ENCODE measurements at places on chromosomes 6 and 20. TPM values are rescaled to one million over a fixed set of nuclear protein-coding genes. Genes with fewer than 3 reads are reported as not detected.

GRCh38 chr6:154482858-154483257 is 27.6 kb downstream of the CNKSR3 start:
- DNase-seq, result no peak

- no peak for DNase-seq
These were observed 165.0 kb downstream of the PDE7B start for GRCh38 chr6:136016228-136017225.

LY6G6D gene
- not detected for polyA plus RNA-seq

- DNase-seq, result no peak
These were observed 4.0 kb downstream of the SOD2 start for GRCh38 chr6:159689001-159689400.

Measured in left renal pelvis (tissue), 4 donors.